A549 treated with AZD2906 at 1 μM for 4 hours (cell line): ENCODE measurements at places on chromosomes 3 and 15. TPM values are rescaled to one million over a fixed set of nuclear protein-coding genes. Genes with fewer than 3 reads are reported as not detected.

CELSR3 gene
- total RNA-seq, result 3.1 to 4.6 TPM (median 3.9 TPM) in 5 replicates

EEF1AKMT4 gene
- 8.3 to 12.9 TPM (median 11.7 TPM) in 5 replicates for total RNA-seq

CCR1 gene
- not detected in 5 replicates for total RNA-seq

C2CD4B gene
- 0.10 to 0.37 TPM (median 0.24 TPM) in 5 replicates for total RNA-seq

C3orf70 gene
- 0.07 to 0.21 TPM (median 0.09 TPM) in 5 replicates for total RNA-seq

SMCO1 gene
- total RNA-seq, result 0.03 TPM in 1 of 5 replicates, not detected in the others

ITGA11 gene
- total RNA-seq, result 2.8 to 6.1 TPM (median 4.5 TPM) in 5 replicates

PLAAT1 gene
- 0.10 to 0.16 TPM in 2 of 5 replicates, not detected in the others for total RNA-seq

SEMA3G gene
- total RNA-seq, result 0.06 to 0.21 TPM (median 0.07 TPM) in 5 replicates

DALRD3 gene
- 17.7 to 26.6 TPM (median 24.7 TPM) in 5 replicates for total RNA-seq

CCR8 gene
- total RNA-seq, result not detected in 5 replicates

DPPA2 gene
- total RNA-seq, result not detected in 5 replicates

NUP210 gene
- total RNA-seq, result 34.6 to 43.9 TPM (median 37.9 TPM) in 5 replicates

TLR9 gene
- total RNA-seq, result 0.03 to 0.05 TPM (median 0.04 TPM) in 3 of 5 replicates, not detected in the others

ACVR2B gene
- total RNA-seq, result 1.7 to 2.6 TPM (median 2.5 TPM) in 5 replicates

GABRR3 gene
- total RNA-seq, result not detected in 5 replicates

INAFM2 gene
- 5.7 to 7.8 TPM (median 6.6 TPM) in 5 replicates for total RNA-seq

RETNLB gene
- total RNA-seq, result not detected in 5 replicates

ARIH1 gene
- 50.6 to 75.2 TPM (median 68.6 TPM) in 5 replicates for total RNA-seq

NR2F2 gene
- total RNA-seq, result 18.5 to 24.5 TPM (median 21.9 TPM) in 5 replicates

SLC2A2 gene
- not detected in 5 replicates for total RNA-seq

SNX22 gene
- 0.49 to 1.2 TPM (median 0.95 TPM) in 5 replicates for total RNA-seq
